GM23338 (cell line): ENCODE measurements at places on chromosomes 4 and X. TPM values are rescaled to one million over a fixed set of nuclear protein-coding genes. Genes with fewer than 3 reads are reported as not detected.

Gene MAGEA12
- 0.24 TPM in 1 of 2 replicates, not detected in the other for polyA plus RNA-seq

Gene GRIA3
- 4.3 and 5.6 TPM in 2 replicates for polyA plus RNA-seq

- peaks cover 60% of the 10 kb centered on the region for H3K4me1 ChIP-seq
- no peaks in the 10 kb centered on the region for H3K36me3 ChIP-seq
- H3K27me3 ChIP-seq, result no peaks in the 10 kb centered on the region
- no peak overlapping the region for H3K27ac ChIP-seq
Observed at GRCh38 chr4:81424336-81424735, 47.4 kb downstream of the RASGEF1B start.

DNA sequence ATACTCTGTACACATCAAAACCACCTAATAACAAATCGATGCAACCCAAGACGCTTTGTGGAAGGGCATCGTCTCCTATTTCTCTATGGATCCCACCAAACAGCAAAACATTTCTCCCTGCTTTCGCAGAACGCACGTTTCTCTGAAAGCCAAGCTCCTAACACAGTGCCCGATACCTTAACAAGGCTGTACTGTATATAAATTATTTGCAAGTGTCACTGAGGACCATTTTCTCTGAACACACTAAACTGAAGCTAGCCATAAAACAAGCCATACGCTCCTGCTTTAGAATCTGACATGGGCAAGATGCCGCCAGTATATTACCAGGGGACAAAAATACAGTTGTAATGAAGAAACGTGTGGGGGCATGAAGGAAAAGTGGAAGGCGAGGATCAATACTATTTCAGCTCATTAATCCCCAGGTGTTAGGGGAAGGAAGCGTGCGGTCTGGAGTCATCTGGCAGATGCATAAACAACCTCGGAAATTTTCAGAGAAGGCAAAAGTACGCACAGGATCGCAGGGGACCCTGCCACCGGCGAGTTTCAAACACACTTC lies 703 bp downstream of the KCNIP4 start:
- no peaks in the 10 kb centered on the region for H3K36me3 ChIP-seq
- DNase-seq, result no peak
- H3K27ac ChIP-seq, result no peak overlapping the region
- H3K27me3 ChIP-seq, result peaks cover 42% of the 10 kb centered on the region
- H3K4me1 ChIP-seq, result 0 out of 2 replicates have a peak, but pooled peaks cover 4% of the 10 kb centered on the region
- H3K4me3 ChIP-seq, result peak overlapping the region; percentile 78

DNA sequence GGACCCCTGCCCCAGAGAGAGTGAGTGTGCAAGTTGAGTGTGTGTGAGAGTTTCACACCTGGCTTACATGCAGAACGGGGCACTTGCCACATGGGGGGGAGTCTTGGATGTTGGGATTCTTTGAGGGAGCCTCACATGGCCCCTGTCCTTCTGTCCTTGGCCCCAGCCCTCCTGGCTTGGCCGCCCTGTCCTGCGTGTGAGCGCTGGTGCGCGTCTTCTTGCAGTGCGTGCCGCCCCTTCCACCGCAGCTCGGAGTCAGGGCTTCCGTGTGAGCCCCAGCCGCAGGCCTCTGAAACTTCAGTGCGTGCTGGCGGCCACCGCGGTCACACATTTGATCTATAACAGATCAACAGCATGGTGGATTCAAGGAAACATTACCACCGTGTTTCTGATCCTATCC lies 30.1 kb upstream of the HGFAC start:
- no peaks in the 10 kb centered on the region for H3K4me1 ChIP-seq
- no peaks in the 10 kb centered on the region for H3K27me3 ChIP-seq
- H3K36me3 ChIP-seq, result no peaks in the 10 kb centered on the region
- no peak overlapping the region for H3K27ac ChIP-seq
- DNase-seq, result no peak
- H3K4me3 ChIP-seq, result no peak overlapping the region

DNA sequence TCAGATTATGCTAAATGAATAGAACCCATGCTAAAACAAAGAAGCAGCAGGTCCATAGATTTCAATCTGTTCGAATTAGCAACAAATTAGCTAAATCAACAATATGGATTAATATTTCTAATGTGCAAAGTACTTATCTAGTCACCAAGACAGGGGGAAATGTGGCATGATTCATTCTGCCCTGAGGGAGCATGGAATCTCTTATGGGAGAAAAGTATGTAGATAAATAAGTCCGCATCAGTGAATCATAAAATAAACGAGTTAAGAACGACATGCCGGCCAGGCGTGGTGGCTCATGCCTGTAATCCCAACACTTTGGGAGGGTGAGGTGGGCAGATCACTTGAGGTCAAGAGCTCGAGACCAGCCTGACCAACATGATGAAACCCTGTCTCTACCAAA lies 102.1 kb downstream of the ANOS1 start:
- no peak overlapping the region for H3K4me3 ChIP-seq
- no peaks in the 10 kb centered on the region for H3K36me3 ChIP-seq
- peaks cover 27% of the 10 kb centered on the region for H3K4me1 ChIP-seq
- no peak for DNase-seq
- H3K27ac ChIP-seq, result no peak overlapping the region
- no peaks in the 10 kb centered on the region for H3K27me3 ChIP-seq

DNA sequence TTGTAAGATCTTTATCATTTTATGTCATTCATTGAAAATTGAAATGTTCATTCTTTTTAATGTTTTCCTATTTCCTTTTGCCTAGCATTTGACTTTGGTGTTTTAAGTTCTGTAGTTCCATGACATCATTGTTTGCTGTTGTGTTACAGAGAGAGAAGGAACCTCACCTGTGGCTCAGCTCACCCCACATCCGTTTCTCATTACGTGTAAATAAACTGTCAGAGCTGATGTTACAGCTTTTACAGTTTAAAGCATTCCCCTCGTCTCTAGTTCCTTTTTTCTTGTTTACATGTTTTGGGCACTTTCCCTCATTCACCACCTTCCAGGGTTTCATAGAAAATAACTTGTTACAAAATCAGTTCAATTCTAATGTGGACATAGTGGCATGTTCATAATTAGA lies 137.2 kb downstream of the FNIP2 start:
- no peaks in the 10 kb centered on the region for H3K36me3 ChIP-seq
- H3K27ac ChIP-seq, result peak overlapping the region; percentile 33; the same call in 1 of the 2 replicates
- H3K4me1 ChIP-seq, result peaks cover 13% of the 10 kb centered on the region; the same call in 1 of the 2 replicates
- no peak overlapping the region for H3K4me3 ChIP-seq
